CD4-positive, alpha-beta T cell treated with Interleukin-4 for 1 hour (primary cell): ENCODE measurements at places on chromosomes 16 and 17.
A peak's percentile ranks its signal among the peaks of the same experiment; 100 is the strongest.

- DNase-seq = no peak
These were observed 39.9 kb downstream of the CDH1 start for GRCh38 chr16:68776821-68777485.

GRCh38 chr17:74631468-74632450 lies 8.2 kb upstream of the CD300E start:
- peak; percentile 17 for DNase-seq

- no peak for DNase-seq
These were observed 6.7 kb downstream of the TIMM22 start for GRCh38 chr17:1003633-1003971.

GRCh38 chr17:62627219-62627903 lies at the start of gene MRC2:
TSS of gene MRC2 (plus strand) at chr17:62627670. CDS start at chr17:62627803, 133 bp downstream.
- DNase-seq = no peak

GRCh38 chr16:23495671-23496070 lies 14.6 kb downstream of the GGA2 start:
- no peak for DNase-seq

- peak; percentile 73 for DNase-seq
These were observed 11.2 kb downstream of the ENPP7 start for GRCh38 chr17:79741751-79742588.

DNA sequence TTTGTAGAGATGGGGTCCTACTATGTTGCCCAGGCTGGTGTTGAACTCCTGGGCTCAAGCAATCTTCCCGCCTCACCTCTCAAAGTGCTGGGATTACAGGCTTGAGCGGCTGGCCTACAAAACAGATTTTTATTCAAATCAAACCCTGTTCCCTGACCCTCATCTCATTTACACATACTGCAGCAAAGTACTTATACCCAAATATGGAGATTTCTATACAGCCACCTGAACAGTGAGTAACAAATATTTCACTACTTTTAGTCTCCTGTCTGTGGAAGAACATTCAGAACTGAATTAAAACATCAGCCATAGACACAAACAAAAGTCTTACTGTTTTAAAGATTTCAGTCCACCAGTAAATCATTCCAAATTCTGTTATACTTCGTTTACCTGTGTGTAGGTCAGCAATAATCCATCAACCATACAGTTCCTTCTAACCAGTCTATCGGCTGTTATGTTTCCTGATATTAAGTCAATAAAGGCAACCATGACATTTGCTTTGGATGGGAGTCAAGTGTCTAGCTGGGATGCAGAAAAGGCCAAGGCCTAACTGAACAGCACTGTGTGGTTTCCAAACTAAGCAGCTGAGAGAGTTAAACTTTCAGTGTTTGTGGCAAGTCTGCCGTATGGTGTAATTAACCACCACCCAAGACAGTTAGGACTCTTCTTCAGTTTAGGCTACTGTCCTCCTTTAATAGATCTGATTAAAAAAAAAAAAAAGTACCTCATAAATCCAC lies 22.3 kb downstream of the ERN1 start:
- no peak for DNase-seq

GRCh38 chr17:5840811-5841446 lies 229.2 kb upstream of the WSCD1 start:
- DNase-seq = no peak

DNA sequence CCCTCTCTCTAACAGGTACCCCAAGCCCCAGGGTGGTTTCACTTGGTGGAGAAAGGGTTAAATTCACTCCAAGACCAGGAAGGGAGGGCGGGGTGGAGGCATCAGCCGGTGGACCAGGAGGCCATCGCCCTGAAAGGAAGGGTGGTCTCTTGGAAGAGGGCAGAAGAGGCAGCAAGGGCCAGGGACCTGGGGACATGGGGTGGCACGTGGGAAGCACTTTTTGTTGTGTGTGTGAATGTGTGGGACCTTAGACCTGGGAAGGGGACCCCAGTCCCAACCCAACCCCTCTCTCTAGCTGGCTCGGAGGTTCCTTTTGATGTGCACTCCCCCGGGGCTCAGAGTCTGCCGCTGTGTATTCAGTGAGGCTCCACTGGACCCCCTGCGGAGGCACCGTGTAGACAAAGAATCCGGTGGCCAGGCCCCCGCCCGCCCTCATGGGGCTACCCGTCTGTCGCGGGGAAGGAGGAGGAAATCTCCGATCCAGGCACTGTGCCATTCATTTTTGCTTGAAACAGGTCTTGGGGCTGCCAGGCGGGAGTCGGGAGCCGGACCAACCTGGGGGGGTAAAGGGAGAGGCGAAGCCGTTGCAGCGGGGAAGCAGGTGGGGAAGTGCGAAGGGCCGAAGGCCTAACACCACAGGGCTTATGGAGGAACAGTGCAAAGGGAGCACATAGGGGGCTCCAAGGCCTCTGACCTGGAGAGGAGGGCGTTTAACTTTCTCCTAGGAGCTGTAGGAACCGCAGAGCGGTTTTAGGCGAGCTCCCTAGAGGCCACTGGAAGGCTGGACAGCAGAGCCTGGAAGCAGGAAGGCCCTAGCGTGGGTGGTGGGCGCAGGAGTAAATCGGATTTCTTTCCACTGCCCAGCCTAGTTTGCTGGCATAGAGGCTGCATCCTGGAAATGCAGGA lies 3.2 kb upstream of the WNT3 start:
- DNase-seq = no peak

DNA sequence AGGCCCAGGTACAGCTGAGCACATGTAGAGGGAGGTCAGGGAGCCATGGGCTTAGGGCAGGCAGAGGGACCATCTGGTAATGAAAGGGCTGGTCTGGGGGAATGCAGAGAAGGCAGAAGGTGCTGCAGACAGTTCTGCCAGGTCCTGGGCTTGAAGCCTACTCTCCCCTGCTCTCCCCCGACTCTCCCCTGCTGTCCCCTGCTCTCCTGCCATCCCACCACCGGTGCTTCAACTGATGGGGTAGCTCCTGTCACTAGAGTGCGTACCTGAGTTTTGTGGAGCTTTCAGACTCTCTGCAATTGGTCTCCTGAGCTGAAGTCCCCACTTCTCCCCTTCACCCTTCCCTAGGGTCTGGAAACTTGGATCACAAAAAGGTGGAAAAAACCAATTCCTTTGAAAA lies 37.3 kb upstream of the PHOSPHO1 start:
- DNase-seq = no peak

DNA sequence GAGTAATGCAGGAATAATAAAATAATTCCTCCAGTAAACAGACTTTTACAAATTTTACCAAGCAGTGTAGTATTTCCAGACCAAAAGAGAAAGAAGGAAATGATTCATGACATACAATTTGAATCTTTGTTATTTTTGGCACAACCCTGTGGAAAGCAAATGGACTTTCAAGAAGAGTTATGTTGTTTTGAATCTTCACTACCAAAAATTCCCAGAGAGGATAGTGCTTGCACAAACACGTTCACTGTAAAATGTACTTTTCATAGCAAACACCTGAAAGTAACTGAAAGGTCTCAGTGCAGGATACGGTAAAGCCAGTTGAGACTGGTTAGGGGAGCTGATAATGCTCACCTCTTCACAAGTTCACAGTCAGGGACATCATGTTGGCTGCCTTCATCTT lies 107.1 kb downstream of the USP22 start:
- DNase-seq = no peak

DNA sequence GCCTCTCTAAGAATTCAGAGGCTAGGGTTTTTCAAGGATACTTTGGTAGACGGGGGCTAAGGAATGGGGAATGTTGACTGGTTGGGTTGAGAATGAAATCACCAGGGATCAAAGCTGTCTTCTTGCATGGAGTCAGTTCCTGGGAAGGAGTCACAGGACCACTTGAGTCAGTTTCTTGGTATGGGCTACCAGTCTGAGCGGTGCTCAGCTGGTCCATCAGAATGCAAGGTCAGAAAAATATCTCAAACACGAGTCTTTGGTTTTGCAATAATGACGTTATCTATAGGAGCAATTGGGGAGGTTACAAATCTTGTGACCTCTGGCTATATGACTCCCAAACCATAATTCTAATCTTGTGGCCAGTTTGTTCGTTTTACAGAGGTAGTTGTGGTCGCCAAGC lies 18.4 kb downstream of the CHD9NB start:
- DNase-seq = no peak

DNA sequence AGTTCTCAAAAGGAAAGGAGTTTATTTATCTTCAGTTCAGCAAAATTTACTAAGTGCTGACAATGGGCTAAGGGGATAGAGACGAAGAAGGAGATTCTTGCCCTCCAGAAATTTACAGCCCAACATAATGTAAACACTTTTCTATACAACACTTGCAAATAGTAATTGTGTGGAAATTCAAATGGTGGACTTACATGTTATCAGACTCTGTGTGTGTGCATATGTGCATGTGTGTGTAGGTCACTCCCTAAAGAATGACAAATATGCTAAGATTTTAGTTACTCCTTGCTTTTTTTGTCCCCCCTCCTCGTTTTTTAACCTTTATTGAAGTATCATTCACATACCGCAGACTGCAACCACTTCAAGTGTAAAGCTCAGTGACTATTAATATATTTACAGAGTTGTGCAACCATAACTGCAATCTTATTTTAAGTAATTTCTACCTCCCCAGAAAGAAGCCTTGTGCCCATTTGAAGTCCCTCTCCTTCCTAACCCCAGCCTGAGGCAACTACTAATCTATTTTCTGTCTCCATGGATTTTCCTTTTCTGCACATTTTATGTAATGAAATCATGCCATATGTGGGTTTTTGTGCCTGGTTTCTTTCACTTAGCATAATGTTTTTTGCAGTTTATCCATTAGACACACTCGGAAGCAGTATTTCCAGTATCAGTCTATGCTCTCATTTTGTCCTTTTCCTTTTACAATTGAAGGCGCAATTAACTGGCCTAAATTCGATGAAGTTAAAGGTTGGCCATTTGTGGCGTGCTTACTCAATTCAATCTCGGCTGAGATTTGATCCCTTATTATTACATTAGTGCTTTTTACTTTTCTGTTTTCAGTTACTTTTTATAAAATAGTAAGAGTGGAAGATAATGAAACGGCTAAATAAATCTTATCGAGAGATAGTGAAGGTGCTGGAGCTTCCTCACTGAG lies 318.4 kb downstream of the HAPSTR1 start:
- no peak for DNase-seq

- DNase-seq = peak; percentile 70
These were observed 3.6 kb upstream of the ZMYND15 start for GRCh38 chr17:4735876-4736651.

DNA sequence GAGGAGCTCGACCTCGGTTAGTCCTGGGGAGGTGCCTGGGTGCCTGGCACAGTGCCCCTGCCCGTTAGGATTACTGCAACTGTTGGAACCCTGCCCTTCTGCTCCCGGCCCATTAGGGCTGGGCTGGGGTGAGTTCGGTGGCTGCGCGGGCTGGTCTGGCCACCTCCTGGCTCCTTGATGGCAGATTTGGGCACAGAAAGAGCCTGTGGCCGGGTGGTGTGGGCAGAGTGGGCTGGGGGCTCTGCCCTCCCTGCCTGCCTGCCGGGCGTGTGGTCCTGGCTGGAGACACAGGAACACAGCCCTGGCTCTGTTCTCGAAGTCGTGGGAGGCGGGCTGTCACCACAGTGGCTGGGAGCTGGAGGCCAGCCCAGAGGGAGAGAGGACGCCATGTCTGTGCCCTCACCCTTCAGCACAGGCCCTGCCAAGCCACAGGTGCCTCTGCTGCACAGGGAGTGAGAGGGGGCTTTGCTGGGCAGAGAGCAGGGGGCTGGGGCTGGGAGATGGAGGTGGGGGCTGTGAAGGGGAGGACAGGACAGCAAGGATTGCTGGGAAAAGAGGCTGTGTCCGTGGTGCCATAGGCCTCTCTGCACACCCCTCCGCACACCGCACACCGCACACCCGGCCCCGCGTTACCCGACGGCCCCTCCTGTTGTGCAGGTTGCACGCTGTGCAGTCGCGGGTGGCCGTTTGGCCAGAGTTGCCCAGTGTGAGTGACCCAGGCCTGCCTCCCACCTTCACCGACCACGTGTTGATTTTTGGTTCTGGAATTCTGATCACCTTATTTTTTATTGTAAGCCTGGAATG lies 236.6 kb upstream of the GSE1 start:
- DNase-seq = no peak

DNA sequence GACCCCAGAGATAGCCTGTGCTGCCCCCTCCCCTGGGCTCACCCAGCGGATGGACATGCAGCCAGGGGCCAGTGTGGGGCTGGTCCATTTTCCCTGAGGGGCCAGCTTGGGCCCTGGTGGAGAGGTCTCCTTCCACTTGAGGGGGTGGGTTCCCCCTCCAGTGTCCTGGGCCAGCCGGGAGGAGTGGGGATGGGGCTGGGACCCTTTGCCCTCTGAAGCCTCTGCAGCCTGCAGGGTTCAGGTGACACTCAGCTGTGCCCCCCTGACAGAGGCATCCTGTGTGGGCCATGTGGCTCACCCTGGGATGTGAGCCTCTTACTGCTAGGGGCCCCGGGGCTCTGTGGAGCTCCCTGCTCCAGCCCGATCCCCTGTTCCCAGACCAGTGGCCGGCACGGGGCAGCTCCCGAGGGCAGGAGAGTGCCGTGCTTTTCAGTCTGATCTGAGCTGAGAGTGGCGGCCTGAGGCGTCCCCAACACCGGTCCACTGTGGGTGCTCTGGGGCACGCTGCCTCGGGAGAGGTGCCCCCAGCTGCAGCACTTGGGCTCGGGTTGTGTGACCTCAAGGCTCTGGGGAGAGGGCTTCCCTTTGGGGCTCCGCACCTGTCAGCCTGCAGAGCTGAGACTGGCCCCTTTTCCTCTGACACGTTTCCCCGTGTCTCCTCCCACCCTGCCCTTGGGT lies 439 bp upstream of the GNG13 start:
- no peak for DNase-seq

DNA sequence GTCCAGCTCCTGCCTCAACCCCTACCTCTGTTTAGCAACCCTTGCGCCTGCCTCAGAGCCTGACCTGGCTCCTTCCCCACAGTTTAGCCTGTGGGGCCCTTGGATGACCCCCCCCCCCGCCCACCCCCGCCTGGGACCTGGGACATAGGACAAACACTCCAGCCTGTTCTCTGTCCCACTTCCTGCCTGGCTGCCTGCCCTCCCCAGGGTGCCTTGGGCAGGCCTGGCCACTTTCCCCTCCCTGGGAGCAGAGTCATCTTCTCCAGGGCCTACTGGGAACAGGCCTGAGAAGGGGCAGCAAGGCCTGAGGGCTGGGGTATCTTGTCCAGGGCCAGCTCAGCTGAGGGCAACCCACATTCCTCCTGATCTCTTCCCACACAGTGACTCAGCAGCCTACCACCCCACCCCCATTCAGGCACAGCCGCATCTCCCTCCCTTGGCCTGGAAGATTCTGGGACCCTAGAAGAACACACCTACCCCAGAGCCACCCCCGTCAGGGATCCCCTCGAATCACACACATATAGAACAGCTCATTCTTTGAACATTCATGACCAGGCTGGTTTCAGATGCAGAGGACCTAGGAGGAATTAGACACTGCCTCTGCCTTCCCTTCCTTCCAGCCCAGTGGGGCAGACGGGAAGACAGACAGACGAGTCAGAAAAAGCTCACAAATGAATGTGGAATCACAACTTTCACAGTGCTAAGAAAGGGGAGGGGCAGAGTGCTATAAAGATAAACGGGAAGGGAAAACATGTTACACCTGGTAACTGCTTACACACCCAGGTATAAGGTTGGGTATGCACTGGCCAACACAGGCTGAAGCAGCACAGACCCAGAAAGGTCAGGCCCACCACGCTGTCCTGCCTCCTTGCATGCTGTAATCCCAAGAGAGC lies 6.0 kb downstream of the FHOD1 start:
- no peak for DNase-seq
